Fibroblast of skin of right quadriceps (primary cell): ENCODE measurements at places on chromosomes 2 and 18.

DNA sequence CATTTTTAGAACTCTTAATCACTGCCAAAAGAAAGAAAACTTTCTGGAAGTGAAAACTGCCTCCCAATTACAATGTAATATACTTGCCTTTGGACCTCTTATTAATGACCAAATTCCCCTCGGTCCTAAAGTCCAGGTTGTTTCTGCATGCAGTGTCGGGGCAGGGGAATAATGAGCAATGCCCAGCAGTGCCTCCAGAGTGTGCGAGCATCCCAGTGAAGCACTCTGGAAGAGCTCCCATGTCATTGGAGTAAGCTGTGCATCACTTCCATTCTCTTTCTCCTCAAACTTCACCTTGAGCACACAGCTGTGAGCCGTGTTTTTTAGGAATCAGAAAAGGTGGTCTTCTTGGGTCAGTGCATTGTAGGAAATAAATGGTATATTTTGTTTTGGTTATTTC, 107.1 kb downstream of the SH3RF3 start:
- no peak for DNase-seq

GRCh38 chr2:69514406-69514805, 77.2 kb upstream of the NFU1 start:
- peak; percentile 61 for DNase-seq

DNA sequence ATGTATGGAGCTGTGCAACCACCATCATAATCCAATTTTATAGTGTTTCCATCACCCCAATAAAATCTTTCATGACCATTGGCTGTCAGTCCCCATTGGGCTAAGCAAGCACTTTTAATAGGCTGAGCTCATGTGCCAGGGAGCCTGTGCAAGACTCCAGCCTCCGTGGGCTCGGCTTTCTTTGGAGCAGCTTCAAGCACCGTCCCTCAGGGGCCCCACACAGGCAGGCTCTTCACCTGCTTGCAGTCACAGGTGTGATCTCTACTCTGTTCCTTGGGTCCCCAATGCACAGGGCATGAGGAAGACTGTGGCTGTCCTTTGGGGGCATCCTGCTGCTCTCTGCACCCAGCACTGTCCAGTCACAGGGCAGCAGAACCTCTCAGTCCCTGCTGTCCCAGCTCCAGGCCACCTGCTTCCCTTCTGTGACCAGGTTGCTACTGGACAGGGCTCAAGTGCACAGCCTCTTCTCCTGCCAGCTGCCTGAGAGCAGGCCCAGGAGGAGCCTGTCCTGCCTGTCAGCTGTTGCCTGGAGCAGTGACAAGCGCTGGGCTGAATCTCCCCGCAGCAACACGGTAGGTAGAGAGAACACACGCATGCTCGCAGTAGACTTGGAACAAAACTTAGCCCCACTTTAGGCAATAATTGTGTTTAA, 40.7 kb upstream of the TMEM131 start:
- no peak for DNase-seq

GRCh38 chr2:8508766-8509165, 173.1 kb upstream of the ID2 start:
- no peak for DNase-seq

GRCh38 chr2:235979037-235979436, 189.1 kb downstream of the GBX2 start:
- DNase-seq, result no peak
